ENCODE measurements at places on chromosomes 2 and 18. TPM values are rescaled to one million over a fixed set of nuclear protein-coding genes. Genes with fewer than 3 reads are reported as not detected.

DNA sequence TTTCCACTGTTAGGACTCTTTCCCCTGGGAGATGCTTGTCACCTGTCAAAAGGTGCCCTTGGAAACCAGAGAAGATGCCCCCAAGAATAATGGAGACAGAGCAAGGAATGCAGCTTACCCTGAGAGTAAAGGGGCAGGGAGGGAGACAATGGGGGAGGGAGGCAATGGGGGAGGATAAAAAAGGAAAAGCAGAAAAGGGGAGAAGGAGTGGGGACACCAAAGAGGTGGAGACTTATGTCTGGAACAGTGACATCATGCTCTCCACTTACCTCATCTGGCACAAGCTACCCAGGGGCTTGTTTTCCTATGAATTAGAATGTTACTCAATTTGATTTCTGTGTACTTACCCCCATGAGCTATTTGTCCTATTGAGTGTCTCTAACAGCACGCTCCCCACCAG is 67.9 kb downstream of the MRO start:
- DNase-seq = no peak

DNA sequence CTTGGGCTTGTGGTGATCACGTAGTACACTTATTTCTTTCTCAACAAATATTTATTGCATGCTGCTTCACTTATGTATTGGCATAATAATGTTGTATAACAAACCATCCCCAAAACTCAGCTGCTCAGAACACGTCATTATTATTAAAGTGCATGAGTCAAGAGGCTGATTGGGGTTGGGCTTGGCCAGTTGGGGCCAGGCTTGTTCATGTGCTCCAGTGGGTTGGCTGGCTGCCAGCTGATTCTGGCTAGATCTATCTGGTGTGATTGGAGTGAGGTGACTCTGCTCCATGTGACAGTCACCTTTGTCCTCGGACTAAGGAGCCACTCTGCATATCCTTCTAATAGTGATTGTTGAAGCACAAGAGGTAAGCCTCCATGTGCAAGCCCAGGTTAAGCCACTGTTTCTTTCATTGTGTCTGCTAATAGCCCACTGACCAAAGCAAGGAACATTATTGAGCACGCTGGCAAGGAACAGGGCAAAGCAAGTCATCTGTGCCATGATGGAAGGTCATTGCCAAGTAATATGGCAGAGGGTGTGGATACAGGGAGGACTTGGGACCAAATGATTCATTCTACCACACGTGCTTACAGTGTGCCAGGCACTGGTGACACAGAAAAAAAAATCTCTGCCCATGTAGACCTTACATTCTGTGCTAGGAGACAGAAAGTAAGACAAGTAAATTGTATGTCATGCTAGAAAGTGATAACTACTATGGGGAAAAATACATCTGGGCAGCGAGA is 63.3 kb upstream of the TMEM182 start:
- DNase-seq = no peak

NCKAP5 gene
- 9.3 TPM for total RNA-seq

- DNase-seq = no peak
Measured at GRCh38 chr18:27750014-27750413, 426.9 kb downstream of the CDH2 start.

TEKT4 gene
- not detected for total RNA-seq

CFAP221 gene
- 0.86 TPM for total RNA-seq

DNA sequence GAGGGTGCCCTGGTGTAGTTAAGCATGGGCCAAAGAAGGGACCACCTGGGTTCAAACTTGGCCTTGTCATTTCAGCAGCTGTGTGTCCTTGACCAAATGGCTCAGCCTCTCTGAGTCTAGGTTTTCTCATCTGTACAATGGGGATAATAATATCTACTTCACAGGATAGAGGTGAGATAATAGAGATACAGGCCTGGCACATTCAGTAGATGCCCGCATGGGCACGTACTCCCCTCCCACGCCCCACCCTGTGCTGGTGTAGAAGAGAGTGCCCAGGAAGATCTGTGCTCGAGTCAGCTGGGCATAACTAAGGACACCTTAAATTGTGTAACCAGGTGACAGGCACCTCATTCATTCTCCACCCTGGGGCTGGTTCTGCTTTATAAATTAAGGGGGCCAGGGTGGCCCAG is 8.4 kb upstream of the TMEM185B start:
- no peak for DNase-seq

DNA sequence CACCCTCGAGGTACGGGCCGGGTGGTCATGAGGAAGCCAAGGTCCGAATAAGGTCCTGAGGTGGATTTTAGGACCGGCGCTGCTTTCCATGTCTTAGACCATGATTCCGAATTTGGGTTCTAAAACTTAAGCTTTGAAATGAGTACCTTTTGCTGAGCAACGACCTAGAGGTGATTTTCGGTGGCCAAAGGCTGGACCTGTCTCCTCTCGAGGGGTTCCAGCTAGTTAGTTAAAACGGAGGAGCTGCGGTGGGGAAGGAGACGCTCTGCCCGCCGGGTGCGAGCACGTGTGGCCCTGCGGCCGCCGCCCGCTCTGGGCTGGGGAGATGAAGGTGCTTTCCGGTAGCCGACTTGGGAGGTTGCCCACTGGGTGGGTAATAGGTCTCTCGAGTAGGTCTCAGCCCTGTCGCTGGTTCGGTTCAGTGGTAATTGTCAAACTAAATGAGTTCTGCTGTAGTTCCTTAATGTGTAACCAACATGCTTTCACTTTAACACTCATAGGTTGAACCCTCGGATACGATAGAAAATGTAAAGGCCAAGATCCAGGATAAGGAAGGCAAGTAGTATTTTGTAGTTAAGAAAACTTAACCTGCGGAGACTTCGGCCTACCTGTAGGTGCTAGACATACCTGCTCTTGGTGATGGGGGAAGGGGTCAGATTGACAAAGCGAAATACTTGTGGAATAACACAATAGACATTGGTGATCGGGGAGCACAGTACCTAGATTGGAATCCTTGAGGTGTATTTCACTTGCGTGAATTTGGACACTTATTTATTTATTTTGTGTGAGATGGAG is 572 bp downstream of the RPS27A start:
- peak; percentile 50 for DNase-seq

- DNase-seq = no peak
Measured at GRCh38 chr2:113169002-113169530, 4.7 kb upstream of the PSD4 start.

AFTPH gene
- total RNA-seq = 14.3 TPM

AGXT gene
- total RNA-seq = not detected

DNA sequence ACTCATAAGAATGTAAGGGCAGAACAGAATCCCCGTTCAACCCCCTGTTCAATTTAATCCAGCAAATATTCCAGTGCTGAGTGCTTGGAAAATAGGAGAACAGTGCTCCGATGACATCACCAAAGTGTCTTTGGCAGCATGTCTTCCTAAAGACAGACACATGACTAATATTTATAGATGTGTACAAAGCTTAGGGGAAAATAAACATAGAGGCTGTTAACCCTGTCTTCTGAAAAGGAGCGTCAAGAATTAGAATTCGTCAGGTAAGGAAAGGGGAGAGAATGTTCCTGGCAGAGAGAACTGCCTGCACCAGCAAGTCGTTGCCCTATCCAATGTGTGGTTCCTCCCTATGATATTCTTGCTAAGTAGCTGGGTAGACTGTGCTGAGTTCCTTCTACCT is 72.7 kb downstream of the PLB1 start:
- DNase-seq = no peak

All from heart left ventricle (tissue), 16 donors.